ENCODE measurements at places on chromosomes 7 and 10. TPM values are rescaled to one million over a fixed set of nuclear protein-coding genes. Genes with fewer than 3 reads are reported as not detected.

SUGCT gene
- total RNA-seq, result 16.5 TPM

ZPBP gene
- not detected for total RNA-seq

NKX2-3 gene
- not detected for total RNA-seq

SEMA3E gene
- total RNA-seq, result 2.0 TPM

TMEM130 gene
- 0.26 TPM for total RNA-seq

DNAJC30 gene
- total RNA-seq, result 1.8 TPM

MMP21 gene
- total RNA-seq, result 0.26 TPM

TMEM184A gene
- under 0.01 TPM for total RNA-seq

FANK1 gene
- 2.6 TPM for total RNA-seq

ERVW-1 gene
- not detected for total RNA-seq

AS3MT gene
- total RNA-seq, result 8.1 TPM

GRCh38 chr7:103396471-103396870, 49.0 kb downstream of the PSMC2 start:
- no peak for DNase-seq

DNA sequence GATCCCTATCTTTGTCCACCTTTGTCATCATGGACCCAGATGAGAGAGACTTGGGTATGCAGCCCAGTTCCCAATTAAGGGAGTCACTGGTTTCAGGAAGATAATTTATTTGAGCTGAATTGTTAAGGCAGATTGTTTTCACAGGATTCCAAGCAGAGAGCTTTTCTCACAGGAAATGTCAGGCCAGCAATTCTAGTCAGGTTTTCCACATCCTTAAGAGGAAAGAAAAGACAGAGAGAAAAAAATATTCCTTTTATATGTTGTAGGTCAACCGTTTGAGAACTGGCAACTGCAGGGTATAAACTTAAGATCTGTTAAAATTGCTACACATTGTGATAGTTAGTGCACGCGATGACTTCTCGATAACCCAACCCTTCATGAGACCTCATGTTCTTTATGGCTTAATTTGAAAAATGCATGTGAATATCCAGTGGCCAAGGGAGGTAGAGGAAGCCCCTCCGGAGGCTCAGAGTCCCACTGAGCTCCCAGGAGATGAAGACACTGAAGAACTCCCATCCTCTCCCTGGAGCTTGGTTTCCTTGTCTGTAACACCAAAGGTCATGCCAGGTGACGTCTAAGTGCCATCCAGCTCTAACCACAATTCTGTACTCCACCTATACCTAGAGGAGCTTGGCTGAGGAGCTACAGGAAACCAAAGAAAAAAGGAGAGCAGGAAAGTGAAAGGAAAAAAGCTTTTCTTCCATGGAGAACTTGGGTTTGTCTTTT, 45.6 kb downstream of the MINDY4 start:
- no peak for DNase-seq

GRCh38 chr7:17239683-17240521, 58.5 kb upstream of the AHR start:
- DNase-seq, result peak; percentile 57

DNA sequence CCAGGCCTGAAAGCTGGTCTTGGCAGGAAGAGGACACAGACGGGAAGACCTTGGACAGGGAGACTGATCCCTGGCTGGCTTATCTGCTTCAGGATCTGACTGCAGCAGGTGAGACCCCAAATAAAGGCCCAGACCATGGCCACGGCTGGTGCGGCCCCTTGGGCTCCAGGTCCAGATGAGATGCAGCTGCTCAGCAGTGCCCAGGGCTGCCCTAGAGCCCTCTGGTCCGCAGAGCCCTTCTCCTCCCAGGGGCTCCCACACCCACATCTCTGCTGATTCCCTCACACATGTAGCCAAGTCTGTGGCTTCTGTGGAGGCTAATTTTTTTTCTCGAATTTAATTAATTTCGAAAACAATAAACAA, 46.3 kb downstream of the VIPR2 start:
- DNase-seq, result no peak

GRCh38 chr7:113774182-113774807, 144.5 kb downstream of the PPP1R3A start:
- DNase-seq, result peak; percentile 69

DNA sequence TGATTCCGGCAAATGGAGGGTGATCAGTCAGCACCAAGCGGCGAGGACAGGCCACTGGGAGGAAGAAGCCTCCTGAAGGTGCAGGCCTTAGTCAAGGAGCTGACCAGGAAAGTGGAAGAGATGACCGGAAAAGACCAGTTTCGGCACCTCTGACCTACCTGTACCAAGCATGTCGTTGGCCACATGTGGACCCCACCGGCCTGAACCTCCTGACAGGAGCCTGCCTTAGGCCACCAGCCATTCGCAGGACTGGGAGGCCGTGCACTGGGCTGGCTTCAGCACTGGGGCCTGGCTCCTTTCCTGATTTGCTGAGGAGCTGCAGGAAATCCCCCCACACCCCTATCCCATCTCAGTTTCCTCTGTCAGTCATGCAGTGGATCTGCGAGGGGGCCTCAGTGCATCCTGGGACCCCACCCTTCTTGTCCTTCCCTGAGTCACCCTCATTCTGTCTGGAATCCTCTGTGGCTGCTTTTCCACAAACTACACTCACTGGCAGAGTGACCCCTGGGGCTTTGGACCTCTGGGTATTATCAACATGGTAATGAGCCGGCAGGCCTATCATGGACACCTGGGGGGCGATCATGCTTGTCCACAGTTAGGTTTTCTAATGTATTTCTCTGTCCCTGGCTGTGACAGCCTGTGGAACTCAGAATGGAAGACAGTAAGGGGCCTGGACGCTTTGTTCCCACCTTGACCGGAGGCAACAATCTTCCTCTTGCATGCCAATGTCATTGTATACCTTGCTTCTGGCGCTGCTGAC, 33.0 kb downstream of the RAMP3 start:
- no peak for DNase-seq

DNA sequence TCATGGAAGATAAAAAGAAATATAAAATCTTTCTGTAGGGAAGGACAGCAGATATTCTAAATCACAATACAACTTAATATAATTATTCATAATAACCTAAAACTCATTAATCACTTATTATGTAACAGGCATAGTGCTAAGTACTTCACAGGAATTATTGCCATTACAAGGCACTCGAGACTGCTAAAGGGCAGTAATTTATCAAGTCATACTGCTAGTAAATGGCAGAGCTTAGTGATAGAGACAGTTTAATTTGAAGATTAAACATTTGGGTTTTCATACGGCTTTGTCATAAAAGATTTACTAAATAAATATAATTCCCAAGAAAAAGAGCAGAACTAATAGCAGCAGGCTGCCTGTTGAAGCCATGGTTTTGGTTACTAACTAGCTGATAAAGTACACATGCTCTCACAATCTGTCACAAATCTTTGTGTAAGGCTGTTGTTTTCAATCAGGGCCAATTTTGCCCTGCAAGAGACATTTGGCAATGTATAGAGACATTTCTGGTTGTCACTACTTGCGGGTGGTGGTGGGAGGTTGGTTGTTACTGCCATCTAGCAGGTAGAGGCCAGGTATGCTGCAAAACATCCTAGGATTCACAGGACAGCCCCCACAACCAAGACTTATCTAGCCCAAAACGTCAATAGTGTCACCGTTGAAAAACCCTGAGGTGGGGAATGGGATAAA, 233.3 kb upstream of the CACNA2D1 start:
- DNase-seq, result no peak

GRCh38 chr7:151705636-151706276, 171.2 kb downstream of the PRKAG2 start:
- DNase-seq, result peak; percentile 59

DNA sequence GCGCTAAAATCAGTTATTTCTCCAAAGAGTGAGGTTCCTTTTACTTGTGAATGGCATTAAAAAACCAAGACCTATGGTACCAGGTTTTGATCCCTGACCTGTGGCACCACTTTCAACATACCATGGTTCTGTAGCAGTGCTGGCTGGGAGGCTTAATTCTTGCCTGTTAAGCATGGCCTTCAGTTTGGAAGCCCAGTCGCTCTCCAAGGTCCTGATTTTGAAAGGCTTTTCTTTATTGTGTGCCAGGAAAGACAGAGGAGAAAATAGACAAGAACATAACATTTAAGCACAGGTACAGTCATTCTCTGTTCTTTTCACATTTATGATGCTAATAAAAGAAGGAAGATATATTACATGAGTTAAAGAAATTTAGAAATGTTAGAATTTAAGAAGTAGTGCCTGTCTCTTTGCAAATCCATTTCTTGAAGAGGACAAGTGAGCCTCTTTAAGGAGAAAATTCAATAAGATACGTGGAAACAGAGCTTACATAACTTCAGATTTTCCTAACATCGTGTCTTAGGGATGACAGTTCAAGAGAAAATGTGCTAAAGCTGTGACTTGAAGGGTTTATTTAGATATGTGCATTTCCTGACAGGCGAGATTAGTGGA, 357.6 kb downstream of the DPP6 start:
- peak; percentile 1 for DNase-seq

DNA sequence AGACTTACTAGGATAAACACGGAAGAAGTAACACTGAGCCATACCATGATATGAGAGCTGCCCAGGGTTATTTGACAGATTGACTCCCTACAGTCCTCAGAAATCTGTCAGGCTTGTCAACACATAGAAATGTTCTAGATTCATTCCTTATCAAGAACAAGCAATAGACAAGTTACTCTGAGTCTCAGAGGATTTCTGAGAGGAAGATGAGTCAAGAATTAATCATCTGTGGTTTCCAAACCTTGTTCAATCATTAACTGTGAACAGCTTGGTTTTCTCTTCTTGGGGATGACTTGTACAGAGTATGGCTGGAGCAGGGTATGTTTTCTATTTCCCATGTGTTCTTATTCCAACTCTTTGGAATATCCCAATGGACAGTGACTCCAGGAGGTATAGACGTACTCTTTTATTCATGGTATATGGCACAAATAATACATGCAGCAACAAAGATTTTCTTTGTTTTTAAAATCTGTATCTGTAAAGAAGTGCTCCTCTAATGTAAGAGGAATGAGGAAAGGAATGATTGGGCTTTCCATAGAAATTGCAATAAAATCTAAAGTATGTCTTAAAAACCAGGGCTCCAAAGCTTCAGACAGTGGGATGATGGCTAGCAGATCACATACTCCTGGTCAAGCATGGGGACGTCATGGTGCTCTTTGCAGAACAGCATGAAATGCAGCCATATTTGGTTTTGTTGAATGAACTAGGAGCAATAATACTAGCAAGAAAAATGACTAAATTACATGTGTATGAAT, 11.9 kb upstream of the SFR1 start:
- peak; percentile 54 for DNase-seq

DNA sequence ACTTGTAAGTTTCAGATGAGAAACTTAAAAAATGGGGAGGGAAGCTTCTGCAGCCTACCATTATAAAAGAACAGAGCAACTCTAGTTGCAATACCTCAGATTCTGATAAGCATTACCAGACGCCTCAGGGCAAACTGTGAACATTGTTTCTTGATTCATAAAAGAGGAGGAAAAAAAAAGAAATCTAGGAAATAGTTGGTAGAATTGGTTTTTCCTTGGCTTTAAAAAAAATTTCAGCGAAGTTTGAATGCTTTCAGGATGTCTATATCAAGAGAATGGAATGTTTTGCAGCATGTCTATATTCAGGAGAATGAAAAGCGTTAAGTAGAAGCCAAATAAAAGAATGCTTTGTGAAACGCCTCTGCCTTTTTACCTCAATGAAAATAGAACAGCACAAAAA, 17.5 kb upstream of the ANLN start:
- DNase-seq, result peak; percentile 35

GRCh38 chr7:25026156-25026555, 46.2 kb upstream of the OSBPL3 start:
- no peak for DNase-seq

GRCh38 chr7:90834771-90835170, 238.7 kb downstream of the CDK14 start:
- DNase-seq, result no peak

DNA sequence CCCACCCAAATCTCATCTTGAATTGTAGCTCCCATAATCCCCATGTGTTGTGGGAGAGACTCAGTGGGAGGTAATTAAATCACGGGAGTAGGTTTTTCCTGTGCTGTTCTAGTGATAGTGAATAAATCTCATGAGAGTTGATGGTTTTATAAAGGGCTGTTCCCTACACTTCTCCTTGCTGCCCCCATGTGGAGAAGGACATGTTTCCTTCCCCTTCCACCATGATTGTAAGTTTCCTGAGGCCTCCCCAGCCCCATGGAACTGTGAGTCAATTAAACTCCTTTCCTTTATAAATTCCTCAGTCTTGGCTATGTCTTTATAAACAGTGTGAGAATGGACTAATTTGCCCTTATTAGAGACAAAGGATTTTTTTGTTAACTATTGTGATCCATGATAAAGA, 48.5 kb upstream of the MKX start:
- peak; percentile 6 for DNase-seq

DNA sequence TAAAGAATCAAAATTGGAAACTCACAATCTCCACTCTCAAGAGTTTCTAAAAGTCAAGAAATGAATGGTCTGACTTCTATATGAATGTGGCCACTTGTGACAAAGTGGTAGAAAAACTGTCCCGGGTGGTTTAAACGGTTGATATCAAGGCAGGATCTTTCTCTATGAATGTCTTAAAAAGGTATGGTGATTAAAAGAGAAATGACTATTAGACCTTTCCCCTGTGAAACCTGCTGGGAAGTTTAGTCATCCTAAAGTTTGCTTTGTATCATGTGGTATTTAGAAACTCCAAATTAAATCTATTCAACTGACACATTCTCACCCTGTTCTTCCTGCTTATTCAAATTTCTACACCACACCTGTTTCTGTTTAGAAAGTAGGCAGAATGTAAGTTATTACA, 492.5 kb downstream of the XPNPEP1 start:
- DNase-seq, result peak; percentile 6

- no peak for DNase-seq
Measured at GRCh38 chr10:84660450-84661159, 332.2 kb downstream of the CCSER2 start.

DNA sequence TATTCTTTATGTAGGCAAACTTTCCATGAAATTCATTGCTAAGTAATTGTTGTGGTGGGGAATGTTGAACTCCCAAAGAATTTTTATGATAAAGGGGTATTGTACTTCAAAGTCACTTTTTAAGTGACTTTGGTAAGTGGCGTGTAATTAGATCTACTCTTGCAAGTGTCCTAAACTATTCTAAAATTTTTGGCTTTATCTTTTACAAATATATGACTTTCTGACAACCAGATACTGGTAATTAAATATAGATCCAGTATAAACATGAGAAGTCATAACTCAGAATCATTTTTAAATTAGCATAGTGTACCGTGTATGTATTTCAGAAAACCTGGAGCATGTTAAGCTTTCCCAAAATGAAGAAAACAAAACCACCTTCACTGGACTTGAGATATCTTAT, 84.7 kb upstream of the HGF start:
- DNase-seq, result no peak

DNA sequence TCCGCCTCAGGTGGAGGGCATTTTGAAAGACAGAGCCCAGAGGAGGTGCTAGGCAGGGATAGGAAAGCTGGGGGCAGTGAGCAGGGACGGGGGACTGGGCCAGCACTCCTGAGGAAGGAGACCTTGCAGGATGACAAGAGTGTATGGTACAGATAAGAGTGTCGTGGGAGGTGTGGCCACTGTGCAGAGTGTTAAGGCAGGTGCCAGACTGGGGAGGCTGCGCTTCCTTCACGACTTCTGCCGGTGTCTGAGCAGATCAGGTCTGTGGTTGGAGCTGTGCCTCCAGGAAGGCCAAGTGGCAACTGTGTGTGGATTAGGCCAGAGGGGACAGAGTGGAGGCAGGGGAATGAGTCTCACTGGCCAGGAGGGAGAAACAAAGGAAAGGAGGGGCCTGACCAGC, 161.7 kb downstream of the HIBADH start:
- DNase-seq, result no peak

- DNase-seq, result no peak
Measured at GRCh38 chr10:97121041-97121440, 64.7 kb downstream of the SLIT1 start.

Measured in fibroblast of lung (primary cell).